ACHN (cell line): ENCODE measurements at places on chromosomes 3 and 15.
A peak's percentile ranks its signal among the peaks of the same experiment; 100 is the strongest.

DNA sequence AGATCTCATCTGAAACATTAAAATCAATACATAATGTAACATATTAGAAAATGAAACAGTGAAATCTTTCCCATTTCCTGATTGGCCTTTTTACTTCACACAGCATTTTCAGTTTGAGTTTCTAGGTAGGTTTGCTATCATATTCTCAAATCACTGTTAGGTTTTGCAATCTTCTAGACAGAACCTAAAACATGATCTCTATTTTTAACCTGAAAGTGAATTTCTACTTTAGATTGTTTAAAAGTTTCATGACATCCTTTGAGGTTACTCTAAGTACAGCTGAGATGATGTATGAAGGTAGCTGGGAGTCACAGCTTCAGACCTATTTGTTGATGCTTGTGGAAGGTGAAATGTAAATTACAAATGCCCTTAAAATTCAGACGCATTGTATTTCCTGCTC lies 118.4 kb upstream of the GPR149 start:
- DNase-seq = no peak

- no peak for DNase-seq
These were observed 65.1 kb upstream of the TSC22D2 start for GRCh38 chr3:150342896-150343467.

DNA sequence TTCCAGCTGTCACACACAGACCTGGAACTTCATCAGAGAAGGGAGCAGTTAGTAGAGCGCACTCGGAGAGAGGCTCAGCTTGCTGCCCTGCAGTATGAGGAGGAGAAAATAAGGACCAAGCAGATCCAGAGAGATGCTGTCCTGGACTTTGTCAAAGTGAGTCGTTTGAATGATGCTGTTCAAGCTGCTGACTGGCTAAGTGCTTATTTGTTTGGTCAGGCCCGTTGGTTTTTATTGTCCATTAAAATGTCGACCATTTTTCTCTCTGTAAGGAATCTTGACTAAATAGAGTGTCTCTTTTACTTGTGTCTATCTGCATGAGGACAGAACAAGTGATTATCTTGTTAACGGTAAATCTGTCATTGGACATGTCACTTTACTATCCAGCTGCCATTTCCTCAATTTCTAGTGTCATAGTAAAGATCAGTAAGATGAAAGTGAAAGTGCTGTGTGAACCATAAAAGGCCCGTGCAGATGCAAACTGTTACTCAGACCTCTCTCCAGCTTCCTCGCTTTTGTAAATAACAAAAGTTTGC lies 56.9 kb downstream of the LRCH3 start:
- DNase-seq = no peak

DNA sequence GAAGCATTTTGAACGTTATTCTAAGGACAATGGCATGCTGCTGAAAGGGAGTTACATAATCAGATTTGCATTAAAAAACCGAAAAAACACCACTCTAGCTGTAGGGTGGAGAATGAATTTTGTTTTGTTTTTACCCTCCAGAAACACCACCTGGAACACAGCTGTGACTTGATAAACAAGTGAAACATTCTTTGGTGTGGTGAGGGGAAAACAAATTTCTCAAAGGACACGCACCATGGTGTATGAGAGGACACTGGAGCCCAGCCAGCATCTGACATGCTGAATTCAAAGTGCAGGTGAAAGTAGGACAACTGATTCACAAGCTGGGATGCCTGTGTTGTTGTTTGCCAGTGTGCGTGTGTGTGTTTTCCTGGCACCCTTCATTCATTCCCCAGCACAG lies 554.5 kb upstream of the TBL1XR1 start:
- DNase-seq = no peak

- DNase-seq = no peak
These were observed 32.3 kb downstream of the CBLB start for GRCh38 chr3:105836533-105836932.

DNA sequence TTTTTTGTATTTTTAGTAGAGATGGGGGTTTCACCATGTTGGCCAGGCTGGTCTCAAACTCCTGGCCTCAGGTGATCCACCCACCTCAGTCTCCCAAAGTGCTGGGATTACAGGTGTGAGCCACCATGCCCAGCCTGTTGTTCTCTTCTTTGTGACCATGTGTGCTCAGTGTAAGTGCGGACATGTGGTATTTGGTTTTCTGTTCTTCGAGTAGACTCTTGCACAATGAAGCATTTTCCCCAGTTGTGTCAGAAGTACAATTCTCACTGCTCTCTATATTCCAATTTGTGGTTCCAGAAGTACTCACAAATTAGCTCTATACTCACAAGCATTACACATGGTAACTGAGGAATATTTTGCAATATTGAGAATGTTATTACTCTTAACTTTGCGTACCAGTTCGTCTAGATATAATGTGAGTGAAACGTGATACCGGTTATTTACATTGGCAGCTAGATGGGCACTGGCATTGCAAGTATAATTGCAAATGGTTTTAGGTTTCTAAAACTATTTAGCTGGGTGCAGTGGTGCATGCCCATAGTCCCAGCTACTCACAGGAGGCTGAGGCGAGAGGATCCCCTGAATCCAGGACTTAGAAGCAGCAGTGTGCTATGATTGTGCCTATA lies 34.2 kb upstream of the MTMR14 start:
- no peak for DNase-seq

GRCh38 chr3:15331606-15332404 lies 581 bp downstream of the SH3BP5 start:
- DNase-seq = peak; percentile 8

DNA sequence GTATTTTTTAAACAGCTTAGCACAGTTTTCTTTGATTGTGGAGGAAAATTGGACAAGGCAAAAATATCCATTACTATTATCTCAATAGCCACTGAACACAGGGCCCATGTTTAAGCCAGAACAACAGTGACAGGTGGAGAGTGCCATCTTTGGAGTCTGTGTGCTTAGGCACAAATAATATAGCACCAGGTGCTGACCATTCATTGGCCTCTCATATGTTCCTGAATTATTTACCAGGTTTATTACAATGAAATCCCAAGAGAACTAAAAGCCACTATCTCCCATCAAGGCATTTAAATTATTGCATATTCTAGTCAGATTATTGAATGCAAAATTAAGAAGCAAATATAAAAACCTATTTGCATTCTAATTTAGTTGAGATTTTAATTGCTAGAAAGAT lies 39.6 kb downstream of the GPR156 start:
- DNase-seq = no peak

DNA sequence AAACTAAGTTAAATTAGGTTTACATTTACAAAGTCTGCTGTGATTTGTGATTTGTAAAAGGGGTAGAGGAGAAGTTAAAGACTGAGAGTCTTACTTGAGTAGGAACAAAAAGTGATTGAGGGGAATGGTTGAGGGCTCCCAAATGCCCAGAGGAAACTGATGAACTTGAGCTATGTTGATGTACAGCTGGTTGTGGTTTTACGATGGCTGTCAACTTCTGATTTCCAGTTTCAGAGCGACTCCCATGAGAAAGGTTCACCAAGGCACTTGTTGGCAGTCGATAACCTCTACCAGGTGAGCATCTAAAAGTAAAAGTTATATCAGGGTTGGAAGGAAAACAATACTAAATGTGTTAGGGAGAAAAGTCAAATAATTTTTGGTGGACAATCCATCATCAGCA lies 91.0 kb downstream of the XRN1 start:
- no peak for DNase-seq

DNA sequence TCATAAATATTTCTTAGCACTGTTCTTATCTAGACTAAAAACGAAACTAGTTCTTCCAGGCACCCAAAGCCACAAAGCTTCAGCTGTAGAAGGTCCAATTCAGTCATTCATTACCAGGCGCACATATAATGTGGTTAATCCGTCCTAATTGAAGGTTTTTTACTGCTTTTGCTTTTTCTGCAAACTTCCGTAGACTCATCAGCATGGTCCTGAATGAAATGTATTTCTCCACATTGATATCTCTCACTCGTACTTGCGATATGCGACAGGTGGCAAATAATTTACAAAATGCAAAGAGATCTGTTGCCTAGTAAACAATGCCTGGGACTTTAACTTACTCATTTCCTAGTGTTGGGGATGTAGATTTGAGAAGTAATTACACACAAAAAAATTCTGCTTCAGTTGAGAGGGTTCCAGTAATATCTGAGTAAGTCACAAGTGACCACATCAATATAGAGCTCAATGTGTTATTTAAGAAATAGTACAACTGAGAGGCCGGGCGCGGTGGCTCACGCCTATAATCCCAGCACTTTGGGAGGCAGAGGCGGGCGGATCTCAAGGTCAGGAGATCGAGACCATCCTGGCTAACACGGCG lies 75.0 kb upstream of the MBNL1 start:
- DNase-seq = no peak

- no peak for DNase-seq
These were observed 132.1 kb downstream of the IL1RAP start for GRCh38 chr3:190645932-190646460.

DNA sequence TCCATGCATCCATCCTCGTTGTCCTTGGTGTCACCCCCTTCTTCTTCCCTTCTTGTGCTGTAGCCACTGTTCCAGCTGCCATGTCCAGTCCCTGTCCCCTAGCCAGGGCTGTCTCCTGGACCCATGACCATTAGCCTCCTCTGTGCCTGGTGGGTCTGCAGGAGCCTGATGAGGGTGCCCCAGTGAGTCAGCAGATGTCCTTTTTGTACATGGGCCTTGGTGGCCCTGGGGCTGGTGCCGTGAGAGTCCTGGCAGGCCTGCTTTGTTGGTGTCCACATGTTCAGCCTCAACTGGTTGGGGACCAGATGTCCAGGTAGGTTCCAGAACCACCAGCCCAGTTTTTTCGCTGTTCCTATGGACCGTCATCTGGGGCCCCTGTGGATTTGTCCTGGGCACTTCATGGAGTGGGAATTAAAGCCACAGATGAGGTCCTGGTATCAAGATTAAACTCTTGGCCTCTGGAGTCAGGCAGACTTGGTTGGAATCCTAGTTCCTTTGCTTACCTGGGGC lies 66.1 kb downstream of the FBLN2 start:
- no peak for DNase-seq

GRCh38 chr15:96341513-96342405 lies 11.3 kb downstream of the NR2F2 start:
- DNase-seq = no peak

DNA sequence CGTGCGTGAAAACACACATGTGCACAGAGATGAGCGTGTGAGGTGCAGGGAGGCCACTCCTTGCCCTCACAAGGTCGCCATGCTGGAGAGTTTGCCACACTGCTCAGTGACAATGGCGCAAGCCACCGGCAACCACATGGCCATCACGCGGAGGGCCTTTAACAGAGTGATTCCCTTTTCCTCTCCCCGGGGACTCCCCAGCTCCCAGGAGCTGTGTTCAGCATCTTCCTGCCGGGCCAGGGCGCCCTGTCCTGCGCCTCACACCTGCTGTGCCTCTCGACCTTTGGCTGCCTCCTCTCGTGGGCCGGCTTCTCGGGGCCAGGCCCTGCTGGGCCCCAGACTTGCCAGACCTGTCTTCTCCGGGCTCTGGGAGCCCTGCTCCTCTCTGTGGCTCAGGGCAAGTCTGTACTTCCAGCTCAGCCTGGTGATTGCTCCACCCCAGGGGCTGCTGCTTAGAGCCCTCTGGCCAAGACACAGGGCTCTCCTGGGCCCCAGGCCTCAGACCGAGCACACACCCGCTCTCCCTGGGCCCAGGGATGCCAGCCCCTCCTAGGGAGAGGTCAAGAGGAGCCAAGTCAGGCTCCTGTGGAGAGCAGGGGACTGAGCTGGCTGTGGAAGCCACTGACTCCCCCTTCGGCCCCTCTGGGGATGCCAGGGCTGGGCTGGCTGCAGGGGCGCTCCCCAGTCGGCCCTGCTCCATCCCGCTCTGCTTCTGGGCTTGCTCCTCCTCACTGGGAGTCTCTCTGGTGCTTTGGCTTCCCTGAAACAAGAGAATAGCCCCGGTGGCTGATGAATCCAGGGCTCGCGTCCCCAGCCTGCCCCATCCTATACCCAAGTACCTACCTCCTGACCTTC lies 5.6 kb downstream of the CCDC9B start:
- no peak for DNase-seq

DNA sequence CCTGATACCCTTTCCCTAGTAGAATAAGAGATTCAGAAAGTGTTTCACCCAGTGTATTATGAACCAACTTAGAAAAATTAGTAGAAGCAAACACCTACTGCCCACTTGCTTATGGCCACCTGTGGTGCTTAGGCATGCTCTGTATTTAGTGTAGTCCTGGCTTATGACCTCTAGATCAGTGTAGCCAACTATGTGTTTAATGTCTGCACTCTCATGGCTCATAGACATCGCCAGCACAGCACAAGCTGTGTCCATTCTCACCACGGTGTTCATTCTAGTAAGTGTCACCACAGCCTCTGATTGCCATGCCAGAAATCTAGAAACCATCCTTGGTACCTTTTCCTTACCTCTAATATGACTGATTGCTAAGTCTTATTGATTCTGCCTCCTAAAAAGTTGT lies 14.3 kb downstream of the ASB7 start:
- DNase-seq = no peak

DNA sequence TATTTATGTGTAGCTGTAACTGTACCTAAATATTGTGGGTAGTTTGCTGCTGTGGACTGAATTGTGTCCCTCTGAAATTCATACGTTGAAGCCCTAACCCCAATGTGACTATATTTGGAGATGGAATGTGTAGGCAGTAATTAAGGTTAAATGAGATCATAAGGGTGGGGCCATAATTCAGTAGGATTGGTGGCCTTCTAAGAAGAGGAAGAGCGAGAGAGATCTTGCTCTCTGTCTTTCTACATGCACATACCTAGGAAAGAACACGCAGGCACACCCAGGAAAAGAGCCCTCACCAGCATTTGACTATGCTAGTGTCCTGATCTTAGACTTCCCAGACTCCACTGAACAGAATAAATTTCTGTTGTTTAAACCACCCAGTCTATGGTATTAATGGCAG lies 67.6 kb upstream of the CFAP20DC start:
- DNase-seq = no peak
